ENCODE measurements at places on chromosomes 7 and 10.
A peak's percentile ranks its signal among the peaks of the same experiment; 100 is the strongest.

DNA sequence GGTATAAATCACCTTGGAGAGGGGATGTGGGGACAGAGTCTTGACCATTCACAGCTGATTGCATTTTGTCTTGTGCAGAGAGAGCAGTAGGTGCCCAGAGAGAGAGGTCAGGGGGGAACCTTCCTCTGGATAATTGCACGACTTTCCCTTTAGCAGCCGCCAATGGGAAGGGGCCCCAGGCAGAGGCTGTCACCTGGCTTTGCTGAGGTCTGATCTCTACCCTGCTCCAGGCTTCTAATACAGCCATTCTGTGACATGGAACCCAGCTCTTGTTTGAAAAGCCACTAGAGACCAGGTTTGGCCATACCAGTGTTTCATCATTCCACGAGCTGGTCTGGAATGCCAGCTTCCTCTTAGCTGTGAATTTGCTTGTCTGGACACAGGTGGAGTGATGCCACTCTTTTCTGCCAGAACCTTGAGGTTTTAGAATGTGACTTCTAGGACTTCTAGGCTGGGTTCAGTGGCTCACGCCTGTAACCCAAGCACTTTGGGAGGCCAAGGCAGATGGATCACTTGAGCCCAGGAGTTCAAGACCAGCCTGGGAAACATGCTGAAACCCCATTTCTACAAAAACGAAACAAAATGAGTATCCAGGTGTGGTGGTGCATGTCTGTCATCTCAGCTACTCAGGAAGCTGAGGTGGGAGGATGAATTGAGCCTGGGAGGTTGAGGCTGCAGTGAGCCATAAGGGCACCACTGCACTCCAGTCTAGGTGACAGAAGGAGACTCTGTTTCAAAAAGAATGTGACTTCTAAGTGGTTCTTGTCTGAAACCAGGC, 159.9 kb downstream of the CAMK1D start:
- no peak for DNase-seq

DNA sequence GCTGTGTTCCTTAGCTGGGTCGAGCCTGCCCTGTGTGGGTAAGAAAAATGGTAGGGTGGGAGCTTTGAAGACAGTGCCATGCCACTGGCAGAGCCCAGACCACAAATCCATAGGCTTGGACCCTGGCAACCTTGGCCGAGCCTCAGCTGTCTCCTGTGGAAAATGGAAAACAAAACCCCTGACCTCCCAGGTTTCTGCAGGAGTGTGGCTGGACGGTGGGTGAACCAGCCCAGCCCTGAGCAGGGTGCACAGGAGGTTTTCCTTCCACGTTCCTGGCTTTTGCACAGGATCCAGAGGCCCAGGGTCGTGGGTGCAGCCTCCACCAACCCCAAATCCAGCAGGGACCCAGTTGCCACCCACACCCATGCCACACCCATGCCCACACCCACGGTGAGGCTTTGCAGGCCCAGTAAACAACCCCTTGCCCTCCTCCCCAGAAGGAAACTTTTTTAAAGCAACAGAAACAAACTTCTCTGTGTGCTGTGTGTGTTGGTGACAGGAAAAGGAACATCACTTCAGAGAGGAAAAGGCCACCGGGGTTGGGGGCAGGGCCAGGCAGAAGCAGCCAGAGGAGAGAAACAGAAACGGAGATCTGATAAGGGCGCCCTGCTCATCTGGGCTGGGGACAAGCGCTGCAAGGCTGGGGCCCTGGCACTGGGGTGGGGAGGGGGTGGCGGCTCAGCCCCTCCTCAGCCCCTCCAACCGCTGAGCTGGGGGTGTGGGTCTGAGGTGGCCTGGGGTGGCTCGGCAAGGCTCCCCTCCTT, 20.7 kb upstream of the ZMIZ1 start:
- DNase-seq = peak; percentile 72

DNA sequence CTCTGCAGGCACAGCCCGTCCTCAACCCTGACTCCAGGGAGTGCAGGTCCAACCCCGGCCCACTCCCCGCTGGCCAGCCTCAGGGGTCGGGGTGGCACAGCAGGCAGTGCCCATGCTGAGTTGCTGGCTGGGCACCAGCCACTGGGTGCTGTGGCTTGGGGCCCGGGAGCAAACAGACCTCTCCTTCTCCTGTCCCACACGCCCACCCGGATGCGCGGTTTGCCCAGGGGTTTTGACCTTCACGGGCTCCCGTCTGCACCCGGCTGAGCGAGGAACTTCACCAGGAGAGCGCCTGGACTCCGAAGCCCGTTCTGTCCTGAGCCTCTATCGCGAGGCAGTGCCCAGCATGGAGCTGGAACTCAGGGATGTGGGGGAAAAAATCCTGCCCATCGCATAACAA, 2.6 kb upstream of the GRIFIN start:
- no peak for DNase-seq

GRCh38 chr7:130491841-130492522, at the start of gene MEST:
Gene MEST, plus strand, starts transcription at chr7:130492085. Its CDS starts 229 bp downstream, at chr7:130492314.
- DNase-seq = no peak

DNA sequence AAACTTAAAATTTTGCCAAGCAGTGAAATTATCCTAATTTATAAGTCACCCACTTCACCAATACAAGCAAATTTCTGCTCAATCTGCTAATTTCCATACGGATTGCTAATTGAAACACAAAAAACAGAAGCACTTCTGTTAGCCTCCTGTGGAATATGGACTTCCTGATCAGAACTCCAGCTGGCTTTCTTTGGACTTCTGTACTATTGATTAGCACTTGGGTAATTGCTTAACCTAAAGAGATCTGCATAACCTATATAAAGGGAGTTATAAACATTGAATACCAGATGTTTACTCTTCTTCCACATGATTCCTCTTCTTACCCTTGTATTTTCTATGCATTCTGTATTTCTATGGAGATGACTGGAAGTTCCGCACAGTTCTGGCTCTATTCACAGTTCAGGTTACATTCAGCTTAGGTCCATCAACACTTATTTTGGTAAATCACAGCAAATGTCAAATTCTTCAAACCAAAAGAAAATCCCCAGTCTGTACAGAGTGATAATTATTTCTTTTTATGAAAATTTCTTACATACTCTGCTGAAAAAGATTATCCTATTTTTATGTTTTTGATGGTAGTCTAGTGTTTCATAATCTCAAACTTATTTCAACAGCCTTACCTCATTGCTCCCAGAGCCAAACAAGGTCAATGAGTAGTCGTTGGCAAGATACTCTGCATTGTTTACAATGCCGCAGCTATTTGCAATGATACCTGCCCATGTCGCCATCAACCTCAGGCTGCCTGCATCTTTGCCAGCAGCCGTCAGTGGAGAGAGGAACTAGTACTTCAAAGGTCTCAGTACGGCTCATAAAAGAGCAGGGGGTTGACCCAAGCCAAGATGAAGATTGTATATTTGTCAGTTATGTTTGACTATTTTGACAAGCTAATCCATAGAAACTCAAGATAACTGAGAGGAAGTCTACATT, 225.6 kb downstream of the AHR start:
- DNase-seq = no peak

GRCh38 chr7:83347945-83348444, 185.3 kb upstream of the PCLO start:
- no peak for DNase-seq

DNA sequence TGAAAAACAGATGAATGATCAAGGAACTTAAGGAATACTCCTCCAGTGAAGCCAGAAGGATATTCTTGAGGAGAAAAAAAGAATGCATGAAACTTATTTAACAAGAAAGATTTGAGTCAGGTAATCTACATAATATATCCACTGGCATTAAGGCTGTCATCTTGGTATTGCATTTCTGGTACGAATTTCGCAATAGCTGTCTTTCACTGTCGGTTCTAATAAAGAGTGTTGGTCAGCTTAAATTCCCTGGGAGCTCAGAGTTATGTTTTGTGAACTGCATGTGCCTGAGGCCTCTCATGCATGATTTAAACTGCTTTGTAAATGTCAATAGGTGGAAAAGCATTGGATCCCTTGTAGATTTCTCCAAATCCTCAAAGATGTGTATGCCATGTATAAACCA, 565.3 kb upstream of the GALNT17 start:
- no peak for DNase-seq

DNA sequence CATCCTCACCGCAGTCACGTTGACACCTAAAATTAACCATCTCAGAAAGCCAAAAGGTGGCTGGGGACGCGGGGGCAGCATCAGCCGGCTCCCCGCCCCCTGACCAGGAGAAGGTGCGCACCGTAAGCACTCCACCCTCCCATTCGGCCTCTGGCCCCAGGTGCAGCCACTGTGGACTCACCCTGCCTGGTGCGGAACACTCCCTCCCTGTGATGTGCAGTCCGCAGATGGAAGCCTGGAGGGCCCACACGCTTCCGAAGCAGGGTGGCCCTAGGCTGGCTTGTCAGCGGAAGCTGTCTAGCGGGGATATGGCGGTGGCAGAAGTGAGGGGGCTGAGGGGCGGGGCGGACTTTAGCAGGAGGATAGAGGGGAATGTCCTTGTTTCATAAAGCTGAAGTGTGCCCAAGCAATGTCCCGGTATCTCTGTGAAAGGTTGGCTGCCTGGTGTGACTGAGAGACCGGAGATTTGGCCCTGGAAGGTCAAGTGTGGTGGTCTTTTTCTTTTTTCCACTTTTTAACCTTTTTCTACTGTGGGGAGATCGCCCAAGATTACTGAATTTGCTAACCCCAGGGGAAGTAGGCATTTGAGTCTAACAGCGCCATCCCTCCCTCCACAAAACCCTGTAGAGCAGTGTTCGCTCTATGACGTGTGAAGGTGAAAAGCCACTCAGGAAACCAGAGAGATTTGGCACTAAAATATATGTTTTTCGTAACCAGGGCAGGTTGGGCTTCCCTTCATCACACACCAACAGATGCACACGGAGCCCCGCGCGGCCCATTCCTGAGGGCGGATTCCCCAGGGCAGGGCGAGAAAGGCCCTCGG, 74.7 kb downstream of the CXCL12 start:
- DNase-seq = no peak
